ENCODE measurements at places on chromosomes 2 and 18. TPM values are rescaled to one million over a fixed set of nuclear protein-coding genes. Genes with fewer than 3 reads are reported as not detected.

IL37 gene
- polyA plus RNA-seq = not detected

CHRNG gene
- polyA plus RNA-seq = not detected

SGO2 gene
- 10.3 TPM for polyA plus RNA-seq

SERPINB3 gene
- polyA plus RNA-seq = not detected

RGPD4 gene
- not detected for polyA plus RNA-seq
